NCI-H187 treated with DMSO at 0.1 percent for 48 hours (cell line): ENCODE measurements at places on chromosomes 5 and 9.

GRCh38 chr5:177085985-177086653, 596 bp upstream of the FGFR4 start:
- DNase-seq = no peak

DNA sequence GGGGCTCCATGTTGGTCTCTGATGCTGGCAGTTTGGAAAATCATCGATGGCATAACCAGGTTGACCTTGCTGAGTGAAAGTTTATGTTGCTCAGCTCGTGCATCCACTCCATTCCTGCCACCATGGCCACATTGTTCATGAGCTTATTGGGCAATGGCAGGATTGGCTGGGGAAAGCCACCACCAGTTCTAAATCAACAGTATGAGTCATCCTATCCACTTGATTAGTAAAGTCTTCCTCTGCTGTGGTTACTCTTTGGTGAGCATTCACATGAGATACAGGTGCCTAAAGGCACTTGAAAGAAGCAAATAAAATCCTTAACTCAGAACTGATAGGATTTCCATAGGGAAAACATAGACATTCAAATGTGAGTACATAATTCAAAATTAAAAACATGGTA, 131.8 kb upstream of the FBN2 start:
- no peak for DNase-seq

DNA sequence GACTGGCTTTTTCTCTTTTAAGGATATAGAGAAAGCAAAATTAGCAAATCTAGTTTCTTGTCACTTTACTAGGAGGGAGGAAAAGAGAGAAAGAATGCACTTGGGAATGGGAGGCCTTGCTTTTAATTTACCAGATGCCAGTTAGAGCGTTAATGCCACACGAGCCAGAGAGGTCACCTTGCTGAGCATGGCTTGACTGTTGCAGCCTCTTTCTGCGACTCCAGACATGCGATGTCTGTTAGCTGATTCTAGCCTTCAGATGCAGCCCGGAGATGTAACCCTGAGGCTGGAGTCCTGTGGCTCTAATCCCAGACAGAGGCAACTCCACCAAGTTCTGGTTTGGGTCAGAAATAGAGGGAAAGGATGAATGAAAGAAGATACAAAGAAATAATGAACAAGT, 152.5 kb downstream of the TRIO start:
- no peak for DNase-seq

DNA sequence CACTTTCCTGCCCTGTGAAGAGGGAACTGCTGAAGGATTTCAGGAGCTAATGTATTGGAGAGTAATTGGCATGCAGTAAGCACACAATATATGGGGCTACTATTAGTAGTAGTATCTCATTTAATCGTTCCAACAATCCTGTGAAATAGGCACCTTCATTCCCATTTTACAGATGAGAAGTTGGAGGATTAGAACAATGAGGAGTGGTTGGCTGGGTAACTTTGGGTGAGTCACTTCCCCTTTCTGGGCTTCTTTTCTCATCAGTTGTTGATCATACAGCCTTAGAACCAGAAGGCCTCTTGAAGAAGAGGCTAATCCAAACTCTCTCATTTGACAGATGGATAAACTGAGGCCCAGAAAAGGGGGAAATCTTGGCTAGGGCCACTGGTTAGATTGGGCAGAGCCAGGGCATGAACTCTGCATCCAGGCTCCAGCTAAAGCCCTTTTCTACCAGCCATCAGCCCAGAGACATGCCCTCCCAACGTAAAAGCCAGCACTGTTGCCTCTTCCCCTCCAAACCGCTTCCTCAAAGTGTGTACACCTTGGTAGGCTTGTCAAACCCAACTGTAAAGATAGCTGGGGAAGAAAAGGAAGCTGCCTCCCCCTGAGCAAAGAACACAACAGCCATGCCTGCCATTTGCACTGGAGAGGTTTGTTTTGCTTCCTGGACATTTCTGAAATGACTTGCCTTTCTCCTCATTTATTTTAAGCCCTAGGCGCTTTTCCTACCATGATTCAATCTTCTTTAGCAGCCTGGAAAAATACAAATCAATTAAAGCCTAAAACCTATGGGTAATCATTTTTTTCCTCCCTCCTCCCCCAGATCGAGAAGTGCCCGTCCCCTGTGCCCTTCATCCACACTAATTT, 992 bp downstream of the SPACA9 start:
- DNase-seq = no peak

DNA sequence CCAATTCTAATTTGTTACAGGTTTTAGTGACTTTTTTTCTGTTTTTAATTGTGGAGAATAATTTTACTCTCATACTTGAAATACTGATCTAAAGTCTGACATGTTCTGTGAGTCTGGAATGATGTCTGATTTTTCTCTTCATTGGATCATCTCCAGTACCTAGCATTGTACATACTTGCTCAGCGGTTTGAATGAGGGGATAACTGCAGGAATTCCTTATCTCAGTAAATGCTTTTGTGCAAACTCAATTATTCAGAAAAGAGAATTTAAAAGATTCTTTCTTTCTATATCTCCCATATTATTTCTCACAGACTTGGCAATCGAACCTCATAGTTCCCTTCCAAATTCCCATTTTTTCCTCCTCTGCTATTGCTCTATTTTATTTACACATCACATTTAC, 397.9 kb upstream of the SGCD start:
- DNase-seq = no peak

DNA sequence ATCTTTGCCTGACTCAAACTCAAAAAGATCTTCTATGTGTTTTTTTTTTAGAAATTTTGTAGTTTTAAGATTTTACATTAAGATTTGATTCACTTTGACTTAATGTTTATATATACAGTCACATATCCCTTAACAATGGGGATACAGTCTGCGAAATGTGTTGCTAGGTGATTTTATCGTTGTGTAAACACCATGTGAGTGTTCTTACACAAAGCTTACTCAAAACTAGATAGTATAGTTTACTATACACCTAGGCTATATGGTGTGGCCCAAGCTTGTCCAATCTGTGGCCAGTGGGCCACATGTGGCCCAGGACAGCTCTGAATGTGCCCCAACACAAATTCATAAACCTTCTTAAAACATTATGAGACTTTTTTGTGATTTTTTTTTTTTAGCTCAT, 131.9 kb downstream of the CWC27 start:
- no peak for DNase-seq

- no peak for DNase-seq
These were observed 34.9 kb downstream of the ABHD17B start for GRCh38 chr9:71876106-71876505.

DNA sequence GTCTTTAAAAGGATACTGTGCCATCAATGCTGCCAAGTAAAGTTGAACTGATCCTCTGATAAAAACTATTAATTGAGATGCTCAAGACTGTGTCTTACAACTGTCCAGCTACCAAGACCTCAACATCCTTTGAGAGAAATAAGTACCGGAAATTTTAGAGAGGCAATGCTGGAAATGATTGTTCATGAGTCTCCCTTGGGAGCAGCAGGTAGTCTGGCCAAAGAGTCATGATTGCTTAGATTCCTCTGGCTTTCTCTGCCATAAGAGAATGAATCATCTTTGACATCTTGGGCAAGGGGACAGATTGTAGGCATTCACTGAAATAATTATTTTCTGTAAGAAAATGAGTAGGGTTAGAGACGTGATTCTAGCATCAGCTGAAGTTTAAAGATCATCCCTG, 466.6 kb upstream of the DAB2 start:
- DNase-seq = no peak
